ENCODE measurements at places on chromosomes 5 and 9. TPM values are rescaled to one million over a fixed set of nuclear protein-coding genes. Genes with fewer than 3 reads are reported as not detected.

PDE8B gene
- not detected for polyA plus RNA-seq

- no peak for DNase-seq
These were observed 42.2 kb downstream of the PTTG1 start for GRCh38 chr5:160463740-160464465.

GRCh38 chr5:850511-851006, at the start of gene ZDHHC11:
Gene ZDHHC11, minus strand, starts transcription at chr5:850986. Its CDS starts 384 bp downstream, at chr5:850602.
- no peak for DNase-seq

THBS4 gene
- 0.16 TPM for polyA plus RNA-seq

GRCh38 chr5:59484618-59485017, 408.9 kb downstream of the PDE4D start:
- DNase-seq = no peak

DNA sequence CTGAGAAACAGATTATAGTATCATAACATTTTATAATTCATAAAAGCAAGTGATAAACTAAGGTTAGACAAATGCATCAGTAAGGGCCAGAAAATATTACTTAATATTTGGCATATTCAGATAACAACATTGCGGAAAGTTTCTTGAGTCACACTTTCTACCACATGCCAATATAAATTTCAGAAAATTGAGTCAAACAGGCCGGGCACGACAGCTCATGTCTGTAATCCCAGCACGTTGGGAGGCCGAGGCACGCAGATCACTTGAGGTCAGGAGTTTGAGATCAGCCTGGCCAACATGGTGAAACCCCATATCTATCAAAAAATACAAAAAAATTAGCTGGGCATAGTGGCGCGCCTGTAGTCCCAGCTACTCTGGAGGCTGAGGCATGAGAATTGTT, 47.1 kb downstream of the SLC38A9 start:
- DNase-seq = no peak

DNA sequence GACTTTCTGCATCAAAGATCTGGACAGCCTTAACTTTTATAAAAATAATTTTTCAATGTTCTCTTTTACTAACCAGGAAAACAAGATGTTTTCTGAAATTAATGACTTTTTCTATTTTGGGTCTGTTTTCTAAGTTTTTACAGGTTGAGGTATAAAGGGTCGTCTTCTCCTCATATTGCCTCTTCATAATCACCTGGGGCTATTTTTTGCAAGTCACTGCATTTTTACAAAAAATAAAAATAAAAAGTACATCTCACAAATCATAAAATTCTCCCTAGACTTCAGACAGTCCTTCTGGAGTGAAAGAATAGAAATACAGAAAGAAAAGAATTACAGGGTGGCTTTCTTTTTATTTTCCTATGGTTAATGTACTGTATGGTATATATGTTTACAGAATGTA, 168.5 kb downstream of the PALM2AKAP2 start:
- DNase-seq = no peak

CAST gene
- 31.1 TPM for polyA plus RNA-seq

GRCh38 chr5:69000216-69000919, 93.4 kb upstream of the SLC30A5 start:
- no peak for DNase-seq

DNA sequence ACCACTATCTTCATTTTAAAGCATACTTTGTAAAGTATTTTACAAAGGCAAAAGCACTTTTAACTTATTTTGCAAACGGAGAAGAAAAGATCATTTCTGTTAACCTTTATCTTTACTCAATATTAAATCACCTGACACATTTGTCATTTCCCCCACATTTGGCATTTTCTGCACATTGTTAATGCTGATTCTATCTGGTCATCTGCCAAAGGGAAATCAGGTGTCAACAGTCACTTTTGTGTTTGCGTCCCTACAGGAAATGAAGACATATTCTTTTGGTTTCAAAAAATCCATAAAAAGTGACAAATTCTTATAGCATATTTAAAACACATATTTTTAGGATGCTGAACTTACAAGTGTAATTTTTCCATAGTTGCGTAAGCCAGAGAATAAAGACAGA, 191.3 kb upstream of the TMEM161B start:
- DNase-seq = no peak

PAEP gene
- polyA plus RNA-seq = not detected

FBP2 gene
- not detected for polyA plus RNA-seq

- DNase-seq = no peak
These were observed 156.7 kb downstream of the FSTL4 start for GRCh38 chr5:133455676-133456075.

DNA sequence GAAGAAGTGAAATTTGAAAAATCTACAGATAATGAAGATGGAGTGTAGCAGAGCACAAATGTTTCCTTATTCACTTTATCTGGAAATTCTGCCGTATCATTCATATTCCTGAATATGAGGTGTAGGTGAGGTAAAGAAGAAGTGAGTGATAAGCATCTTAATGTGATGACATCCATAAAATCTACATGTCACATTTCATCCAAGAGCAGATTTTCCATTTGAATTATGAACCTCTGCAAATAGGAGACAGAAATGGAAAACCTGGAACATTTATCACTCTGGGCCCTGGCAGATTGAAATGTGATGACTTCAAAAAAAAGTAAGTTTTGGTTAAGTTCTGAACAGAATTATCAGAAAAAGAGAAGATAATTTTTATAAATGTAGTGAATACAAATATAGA, 240.2 kb downstream of the CDH12 start:
- no peak for DNase-seq

DNA sequence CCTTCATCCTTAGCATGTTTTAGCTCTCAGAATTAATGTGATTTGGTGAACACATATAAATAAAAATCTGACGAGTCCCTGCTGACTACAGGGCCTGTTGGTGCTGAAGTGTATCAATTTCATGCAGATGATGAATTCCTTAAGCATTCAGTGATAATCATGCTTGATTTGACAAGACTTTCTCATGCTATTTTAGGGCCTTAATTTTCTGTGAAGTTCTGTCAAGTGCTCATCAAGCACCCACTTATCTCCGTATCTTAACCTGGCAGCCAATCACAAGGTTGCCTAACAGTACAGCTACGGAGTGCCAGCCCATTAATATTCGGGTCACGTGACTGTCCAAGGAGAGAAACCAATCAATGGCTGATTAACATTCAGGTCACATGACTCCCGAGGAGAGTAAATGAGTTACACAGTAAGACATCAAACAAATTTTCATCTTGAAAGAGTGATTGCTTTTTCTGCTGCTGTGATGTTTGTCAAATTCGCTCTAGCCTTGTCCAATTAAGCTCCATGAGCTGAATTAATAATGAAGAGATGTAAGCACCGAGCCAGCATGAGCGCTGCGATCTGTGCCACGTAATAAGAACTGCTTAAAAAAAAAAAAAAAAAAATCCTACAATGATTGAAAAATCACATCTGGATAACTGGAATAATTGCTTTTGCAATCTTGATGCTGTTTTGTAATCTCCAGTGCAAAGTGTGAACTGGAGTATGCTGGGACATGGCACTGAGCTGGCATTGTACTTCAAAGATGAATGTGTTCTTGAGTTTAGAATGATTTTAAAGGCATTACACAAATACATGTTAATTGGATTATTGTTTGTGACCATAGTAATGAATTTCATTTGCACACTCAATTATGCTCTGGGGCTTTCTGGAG, 104.3 kb upstream of the SPATA31D4 start:
- no peak for DNase-seq

OSMR gene
- 0.37 TPM for polyA plus RNA-seq

GRCh38 chr5:37417347-37417746, 38.2 kb downstream of the WDR70 start:
- no peak for DNase-seq

ANKRD18B gene
- polyA plus RNA-seq = not detected

NR5A1 gene
- not detected for polyA plus RNA-seq

- DNase-seq = no peak
These were observed 92.9 kb upstream of the CLINT1 start for GRCh38 chr5:157951673-157952373.

GRCh38 chr9:34333836-34334235, 4.5 kb downstream of the NUDT2 start:
- no peak for DNase-seq

DNA sequence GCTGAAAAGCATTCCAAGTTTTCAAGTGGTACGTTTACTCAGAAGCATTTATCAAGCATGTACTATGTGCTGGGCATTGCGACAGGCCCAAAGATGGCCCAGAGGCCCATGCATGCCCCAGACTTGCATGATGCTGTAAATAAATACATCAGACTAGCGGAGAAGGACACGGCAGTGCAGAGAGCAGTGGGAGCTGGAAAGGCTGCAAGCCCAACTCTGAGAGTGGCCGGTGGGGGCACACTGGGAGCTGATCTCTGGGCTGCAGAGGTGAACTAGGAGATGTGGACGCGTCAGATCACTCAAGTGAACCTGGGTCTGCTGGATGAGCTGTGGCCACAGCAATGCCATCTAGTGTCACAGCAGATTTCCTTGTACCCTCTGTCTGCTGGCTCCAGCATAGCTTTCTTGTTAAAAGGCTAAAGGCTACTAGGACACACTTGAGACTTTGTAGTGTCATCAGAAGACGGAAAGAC, 246.9 kb downstream of the FANCC start:
- DNase-seq = no peak

DNA sequence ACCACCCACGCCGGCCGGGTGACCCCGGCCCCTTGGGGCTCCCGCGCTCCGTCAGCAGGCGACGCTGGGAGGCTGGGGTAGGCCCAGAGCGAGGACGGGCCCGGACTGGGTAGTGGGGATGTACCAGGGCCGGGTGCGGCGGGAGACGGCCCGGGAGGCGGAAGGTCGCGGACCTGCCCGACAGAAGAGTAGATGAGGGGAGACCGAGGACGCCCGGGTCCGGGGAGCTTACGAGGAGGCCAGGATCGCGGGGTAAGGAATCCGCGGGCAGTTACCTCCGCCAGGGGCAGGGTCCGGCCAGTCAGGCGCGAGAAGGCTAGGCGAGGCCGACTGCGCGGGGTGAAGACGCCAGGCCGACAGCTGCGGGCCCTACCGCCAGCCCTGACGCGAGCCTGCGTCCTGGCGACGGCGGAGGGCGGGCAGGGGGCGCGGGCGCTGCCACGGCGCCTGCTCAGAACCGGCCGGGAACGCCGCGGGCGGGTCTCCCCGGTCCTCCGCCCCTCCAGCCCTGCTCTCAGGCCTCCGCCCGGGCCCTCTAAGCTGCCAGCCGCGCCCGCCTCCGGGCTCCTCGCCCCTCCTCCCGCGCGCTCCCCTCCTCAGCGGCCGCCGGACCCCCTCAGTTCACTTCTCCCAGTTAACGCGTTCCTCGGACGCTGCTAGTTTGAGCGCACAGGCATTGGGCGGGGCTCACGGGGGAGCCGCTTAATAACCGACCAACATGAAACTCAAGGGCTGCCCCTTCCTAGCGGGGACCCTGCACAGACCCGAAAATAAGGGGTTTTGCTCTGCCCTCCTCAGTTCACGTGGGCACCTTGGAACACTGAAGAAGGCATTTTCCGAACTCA, at the start of gene CPLANE1:
Gene CPLANE1 (minus strand): TSS at position 407 of the 845 bp plus-strand sequence. CDS start 1,678 bp downstream, outside the sequence.
- peak; percentile 59 for DNase-seq

DNA sequence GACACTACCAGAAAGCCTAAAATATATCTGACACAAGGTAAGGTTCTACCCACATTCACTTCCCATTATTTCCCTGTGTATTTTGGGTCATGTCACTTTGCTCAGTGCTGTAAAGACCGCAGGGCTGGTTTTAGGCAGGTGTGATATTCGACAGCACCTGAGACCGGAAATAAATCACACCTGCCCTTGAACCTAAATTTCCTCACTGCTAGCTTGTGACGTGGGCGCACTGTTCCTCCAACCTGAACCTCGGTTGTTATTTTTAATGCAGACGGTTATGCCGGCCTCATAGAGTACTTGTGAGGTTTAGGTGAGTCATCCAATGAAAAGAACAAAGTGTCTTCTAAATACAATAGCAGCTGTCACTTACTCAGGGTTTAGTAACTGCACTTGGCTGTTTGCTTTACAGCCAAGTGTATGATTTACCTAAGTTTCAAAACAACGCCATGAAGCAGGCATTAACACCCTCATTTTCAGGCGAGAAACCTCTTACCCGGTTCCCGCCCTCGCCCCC, 20.7 kb upstream of the ZNF782 start:
- DNase-seq = no peak

DNA sequence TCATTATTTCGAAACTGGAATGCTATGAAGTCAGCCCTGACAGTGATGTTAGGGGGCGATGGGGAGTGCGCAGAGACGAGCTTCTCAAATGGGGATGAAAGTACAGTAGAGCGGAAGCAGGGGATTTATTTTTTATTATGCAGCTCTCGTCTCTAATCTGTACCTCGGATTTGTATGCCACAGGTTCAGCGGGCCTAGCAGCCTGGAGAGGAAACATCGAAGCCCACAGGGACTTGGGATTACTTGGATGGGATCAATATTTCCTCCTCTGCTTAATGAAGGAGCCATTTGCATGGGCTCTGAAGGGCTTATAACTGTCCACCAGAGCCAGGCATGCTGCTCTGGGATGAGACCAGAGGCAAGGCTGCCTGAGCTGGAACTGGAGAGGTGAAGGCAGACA, 133.5 kb upstream of the RAPGEF1 start:
- no peak for DNase-seq

- no peak for DNase-seq
These were observed 403 bp downstream of the KIF2A start for GRCh38 chr5:62306323-62306895.

LEAP2 gene
- polyA plus RNA-seq = 2.0 TPM

SLC25A48 gene
- polyA plus RNA-seq = not detected

GRCh38 chr9:135582541-135582940, 21.0 kb downstream of the PAEP start:
- DNase-seq = no peak

GRCh38 chr5:123124859-123125595, 36.0 kb downstream of the PRDM6 start:
- DNase-seq = no peak

DNA sequence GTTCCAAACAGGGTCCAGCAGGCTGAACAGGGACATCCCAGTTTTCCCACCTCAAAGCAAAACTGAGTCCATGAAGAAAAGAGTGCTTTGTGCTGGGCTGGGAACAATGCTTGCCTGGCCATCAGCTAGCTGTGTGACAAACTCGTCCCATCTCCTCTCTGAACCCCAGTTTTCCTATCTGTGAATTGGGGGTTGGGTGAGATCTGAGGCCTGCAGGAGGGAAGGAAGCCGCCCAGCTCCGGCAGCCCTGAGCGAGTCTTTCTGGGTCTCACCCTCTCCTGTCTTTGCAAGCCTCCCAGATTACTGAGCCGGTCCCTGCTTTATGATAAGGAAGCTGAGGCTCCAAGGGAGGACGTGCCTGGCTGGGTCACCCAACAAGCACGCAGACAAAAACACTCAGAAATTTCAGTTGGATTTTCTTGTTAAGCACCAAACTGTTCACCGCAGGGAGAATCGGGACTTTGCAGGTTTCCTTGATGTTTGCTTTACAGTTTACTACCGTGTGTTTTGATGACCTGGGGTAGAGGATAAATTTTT, 82.6 kb upstream of the LMX1B start:
- no peak for DNase-seq

OMD gene
- polyA plus RNA-seq = not detected

- DNase-seq = no peak
These were observed 83.1 kb downstream of the ADAMTS12 start for GRCh38 chr5:33808699-33809098.

PCDHGC4 gene
- polyA plus RNA-seq = not detected

DNA sequence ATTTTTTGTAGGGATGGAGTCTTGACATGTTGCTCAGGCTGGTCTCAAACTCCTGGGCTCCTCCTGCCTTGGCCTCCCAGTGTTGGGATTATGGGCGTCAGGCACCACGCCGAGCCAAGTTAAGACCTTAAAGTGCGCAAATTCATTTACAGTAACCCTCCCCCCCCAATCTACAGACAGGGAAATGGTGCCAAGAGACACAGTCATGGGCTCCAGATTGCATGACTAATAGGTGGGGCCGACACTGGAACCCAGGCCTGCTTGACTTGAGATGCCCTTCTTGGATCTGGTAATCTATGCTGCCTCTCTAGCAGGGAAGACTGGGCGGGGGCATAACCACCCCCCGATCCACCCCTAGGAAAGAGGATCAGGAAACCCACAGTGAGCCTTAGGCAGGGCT, 19.5 kb downstream of the TTF1 start:
- no peak for DNase-seq
